LNCaP clone FGC (cell line): ENCODE measurements at places on chromosomes 2 and 18.

DNA sequence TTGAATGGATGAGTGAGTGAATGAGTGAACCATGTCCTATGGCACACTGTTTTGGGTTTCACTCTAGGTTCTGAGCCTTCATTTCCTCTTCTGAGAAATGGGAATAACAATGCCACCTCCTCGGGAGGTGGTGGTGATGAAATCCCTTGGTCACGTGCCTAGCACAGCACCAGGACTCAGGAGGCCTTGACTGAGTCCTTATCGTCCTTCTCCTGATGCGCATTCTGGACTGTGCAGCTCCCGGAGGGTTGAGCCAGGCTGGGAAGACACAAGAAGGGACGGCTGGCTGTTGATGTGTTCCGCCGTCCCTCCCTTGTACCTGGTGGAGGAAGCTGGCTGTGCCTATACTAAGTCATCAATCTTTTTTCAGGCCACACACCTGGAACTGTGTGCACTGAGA lies 437.3 kb downstream of the ZNF521 start:
- no peak for DNase-seq

DNA sequence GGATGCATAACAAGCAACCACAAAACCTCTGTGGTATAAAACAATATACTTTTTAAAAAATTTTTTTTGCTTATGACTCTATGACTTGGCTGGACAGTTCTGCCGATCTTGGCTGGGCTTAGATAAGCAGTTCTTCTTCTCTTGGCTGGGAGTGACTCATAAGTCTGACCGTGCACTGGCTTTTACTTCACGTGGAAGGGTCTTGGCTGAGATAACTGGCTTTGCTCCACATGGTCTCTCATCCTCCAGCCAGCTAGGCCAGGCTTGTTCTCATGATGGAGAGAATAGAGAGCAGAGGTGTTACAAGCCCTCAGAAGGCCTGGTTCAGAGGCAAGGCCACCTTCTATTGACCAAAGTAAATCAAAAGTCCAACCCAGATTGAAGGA lies 178.9 kb upstream of the SERPINE2 start:
- DNase-seq: no peak

DNA sequence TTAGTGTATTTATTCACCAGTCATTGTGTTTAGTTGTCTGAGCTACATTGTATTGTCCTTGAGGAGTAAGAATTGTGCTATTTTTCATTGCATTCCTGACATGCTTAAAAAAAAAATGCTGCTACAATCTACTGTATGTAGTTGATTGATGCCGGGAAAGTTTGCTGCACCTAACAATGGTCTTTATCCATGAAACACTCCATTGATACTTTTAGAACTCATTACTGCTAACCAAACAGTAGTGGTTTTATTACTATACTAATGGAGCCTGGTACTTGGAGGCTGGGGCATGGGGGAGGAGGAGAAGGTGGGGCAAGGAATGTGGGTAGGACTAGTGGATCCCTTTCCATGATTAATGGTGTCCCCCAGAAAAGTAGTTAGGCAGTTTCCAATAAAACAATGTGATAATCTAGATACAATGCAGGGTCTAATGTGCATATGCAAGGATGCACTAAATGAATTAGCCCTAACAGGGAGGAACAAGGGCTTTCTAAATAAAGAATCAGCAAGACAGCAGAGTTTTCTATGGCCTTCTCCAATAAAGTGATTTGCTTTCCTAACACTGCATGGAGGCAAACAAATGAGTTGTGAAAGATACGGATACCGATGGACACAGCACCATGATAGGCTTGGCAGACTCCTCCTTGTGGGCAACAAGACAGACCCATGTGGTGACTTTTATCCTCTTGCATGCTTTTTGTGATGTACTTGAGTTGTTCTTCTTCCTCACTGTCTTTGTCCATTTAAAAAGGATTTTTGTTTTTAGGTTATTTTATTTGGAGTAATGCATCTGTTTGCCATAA lies 78.5 kb downstream of the FMNL2 start:
- no peak for DNase-seq

DNA sequence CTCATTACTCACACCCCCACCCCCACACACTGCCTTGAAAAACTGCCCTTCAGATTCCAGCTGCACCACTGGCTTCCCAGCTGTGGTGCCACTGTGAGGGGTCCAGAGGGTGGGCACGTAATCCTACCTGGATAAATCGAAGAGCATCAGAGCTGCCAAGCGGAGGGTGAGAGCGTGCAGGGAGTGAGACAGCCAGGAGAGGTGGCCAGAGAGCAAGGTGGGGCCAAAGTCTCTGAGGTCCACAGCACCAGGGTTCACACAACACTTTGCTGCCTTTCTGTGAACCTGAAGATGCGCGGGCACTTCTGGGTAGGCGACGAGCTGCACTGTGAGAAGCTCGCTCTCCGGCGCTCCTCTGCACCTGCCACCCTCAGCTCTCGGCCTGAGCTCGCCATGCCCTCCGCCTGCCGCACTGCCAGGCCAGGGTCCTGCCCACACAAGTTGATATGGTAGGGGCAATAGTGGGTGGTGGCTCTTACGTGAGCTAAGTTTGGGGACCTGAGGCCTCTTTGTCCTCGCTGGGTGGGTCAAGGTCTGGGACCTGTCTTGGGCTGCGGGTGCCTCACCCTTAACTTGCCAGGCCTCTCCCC lies 83.9 kb downstream of the MARCO start:
- no peak for DNase-seq
